NCI-H2029 (cell line): ENCODE measurements at places on chromosomes 5 and 9.

DNA sequence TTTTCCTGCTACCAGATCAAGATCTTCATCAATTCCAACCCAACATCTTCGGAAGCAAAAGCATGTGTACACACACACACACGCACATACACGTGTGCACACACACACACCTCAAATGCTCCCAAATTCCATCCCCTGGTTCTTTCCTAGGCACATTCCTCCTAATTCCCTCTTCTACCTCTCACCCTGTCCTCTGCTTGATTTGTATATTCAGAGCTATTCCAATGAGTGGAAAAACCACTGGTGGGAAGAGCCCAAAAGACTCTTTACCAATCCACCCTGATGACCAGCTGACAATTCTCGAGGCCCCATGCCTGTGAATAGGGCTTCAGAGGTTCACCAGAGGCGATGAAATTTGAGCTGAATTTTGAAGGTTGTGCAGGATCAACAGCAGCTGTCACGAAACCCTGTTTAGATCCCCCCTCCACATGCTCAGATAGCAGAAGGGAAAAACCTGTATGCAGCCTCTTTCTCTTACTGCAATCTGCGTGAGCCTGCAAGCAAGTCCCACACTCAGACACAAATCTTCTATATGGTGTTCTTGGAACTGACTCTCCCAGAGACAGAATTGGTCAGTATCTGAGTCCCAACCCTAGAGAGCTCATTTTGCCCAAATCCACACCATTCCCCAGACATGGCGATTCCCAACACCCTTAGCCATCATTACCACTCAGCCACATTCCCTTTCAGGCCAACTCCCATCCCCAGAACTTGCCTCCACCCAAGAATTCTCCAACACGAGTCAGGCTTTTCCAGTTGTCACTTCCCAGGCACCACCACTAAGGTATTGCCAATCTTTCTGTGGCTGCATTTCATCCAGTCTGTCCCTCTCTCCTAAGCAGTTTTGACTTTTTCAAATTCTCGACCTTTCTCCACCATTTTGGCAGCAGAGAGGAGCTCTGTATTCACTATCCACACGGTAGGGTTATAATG is 4.3 kb upstream of the TRIO start:
- no peak for DNase-seq

DNA sequence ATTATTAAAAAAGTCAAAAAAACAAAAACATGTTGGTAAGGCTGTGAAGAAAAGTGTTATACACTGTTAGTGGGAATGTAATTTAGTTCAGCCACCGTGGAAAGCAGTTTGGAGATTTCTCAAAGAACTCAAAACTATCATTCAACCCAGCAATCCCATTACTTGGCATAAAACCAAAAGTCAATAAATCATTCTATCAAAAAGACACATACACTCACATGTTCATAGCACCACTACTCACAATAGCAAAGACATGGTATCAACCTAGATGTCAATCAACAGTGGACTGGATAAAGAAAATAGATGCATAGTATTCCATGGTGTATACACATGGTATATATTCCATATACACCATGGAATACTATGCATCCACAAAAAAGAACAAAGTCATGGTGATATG is 148.3 kb upstream of the ACOT12 start:
- DNase-seq = no peak

GRCh38 chr9:18768951-18769622 is 263.9 kb downstream of the SAXO1 start:
- no peak for DNase-seq

DNA sequence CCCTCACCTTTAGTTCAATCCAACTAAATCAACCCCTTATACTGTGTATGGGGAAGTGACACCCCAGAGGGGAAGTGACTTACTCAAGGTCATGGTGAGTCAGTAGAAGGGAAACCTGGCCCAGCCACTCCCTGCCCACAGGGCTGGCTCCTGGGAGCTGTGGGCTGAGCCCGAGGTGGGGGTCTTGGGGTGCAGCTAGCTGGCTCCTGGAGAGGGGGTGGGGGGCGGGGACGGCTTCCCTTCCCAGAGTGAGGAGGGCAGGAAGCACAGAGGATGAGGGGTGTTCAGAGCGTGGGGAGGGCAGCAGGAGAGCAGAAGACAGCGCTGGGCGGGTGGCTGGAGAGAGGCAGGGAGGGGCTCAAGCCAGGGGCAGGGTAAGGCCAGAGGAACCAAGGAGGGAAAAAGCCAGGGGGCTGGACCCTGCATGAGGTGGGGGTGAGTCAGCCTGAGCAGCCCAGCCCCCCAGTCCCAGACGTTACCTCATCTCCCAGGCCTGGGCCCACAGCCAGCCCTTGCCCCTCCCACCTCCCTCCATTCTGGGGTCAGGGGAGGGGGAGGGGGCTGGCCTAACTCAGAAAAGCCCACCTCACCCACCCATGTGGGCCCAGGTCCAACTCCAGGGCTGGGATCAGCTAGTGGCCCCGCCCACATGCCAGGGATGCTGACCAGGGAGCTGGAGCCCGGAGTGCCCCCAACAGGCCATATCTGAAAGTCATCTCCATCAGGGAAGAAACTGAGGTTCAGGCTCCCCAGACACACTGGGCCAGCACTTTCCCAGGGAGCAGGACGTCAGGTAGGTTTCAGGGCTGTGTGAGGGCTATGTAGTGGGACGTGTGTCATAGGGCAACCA is 2.8 kb downstream of the PDLIM7 start:
- DNase-seq = no peak

GRCh38 chr5:133482028-133482427 is 130.3 kb downstream of the FSTL4 start:
- no peak for DNase-seq

DNA sequence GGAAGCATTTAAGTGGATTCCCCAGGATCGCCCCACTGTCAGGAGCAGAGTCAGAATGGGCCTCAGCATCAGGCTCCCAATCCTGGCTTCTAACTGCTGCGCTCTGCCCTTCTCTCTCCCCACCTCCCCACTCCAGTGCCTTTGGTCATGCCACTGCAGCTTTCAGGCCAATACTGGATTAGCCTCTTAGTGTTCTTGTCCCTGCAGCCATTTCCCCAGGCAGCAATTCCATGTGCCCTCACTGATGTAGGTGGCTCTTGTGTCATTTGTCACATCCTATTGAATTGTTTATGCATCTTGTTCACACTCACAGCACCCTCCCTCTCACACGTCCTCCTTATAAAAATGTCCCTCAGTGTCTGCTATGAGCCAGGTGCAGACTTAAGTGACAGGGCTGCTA is 544.2 kb upstream of the DAP start:
- no peak for DNase-seq

- no peak for DNase-seq
These were observed 30.8 kb downstream of the OR1J1 start for GRCh38 chr9:122446819-122447484.

DNA sequence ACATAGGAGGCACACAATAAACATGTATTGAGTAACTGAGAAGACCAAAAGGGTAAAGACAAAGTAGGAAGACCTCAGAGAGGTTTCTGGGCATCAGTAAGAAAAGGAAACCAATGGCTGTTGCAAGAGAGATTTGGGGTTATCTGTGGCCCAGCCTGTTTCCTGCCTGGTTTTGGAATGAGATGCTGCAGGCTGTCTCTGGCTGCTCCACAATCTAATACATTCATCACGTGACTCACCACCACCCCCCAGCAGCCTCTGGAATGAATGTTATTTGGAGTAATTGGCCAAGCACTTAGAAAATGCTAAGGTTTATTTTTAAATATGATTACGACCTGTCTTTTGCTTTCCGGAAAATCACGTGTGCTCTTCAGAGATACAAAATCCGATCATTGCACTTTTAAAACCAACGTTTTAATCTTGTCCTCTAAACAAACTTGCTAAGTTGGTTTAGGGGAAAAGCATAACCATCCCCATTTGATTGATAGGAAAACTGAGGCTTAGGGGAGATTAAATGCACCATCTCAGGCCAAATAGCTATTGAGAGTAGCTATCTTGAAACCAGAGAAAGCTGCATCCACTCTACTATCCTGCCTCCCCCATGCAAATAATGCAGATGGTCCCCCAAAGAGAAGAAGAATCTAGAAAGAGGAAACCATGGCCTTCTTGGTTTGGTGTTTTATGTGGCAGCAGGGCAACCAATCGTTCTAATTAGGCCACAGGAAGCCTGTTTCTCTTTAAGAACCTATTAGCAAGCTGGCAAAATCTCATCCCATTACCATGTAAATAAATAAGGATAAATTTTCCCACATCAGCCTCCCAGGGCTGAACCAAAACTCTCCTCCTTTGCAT is 151.8 kb upstream of the ADRA1B start:
- no peak for DNase-seq

GRCh38 chr5:111198281-111198966 is 25.8 kb upstream of the CAMK4 start:
- DNase-seq = no peak

DNA sequence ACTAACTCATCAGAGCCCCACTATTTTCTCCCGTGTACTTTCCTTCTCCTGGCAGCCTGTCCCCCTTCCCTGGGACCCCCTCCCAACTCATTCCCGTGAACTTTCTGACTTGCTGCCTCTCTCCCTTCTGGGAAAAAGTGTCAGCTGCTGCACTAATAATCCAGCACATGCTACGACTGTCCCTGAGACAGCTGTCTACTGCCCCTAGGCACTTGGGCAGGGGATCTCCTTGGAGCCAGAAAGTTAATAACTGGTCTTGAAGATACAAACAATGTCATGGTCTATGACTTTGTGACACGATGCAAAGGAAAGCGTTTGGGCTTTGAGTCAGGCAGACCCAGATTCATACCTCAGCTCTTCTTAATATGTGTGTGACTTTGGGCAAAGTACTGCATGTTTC is 10.1 kb upstream of the RNF183 start:
- no peak for DNase-seq

GRCh38 chr5:119363271-119363670 is 7.5 kb downstream of the TNFAIP8 start:
- no peak for DNase-seq
